ENCODE measurements at places on chromosomes 5 and 9. TPM values are rescaled to one million over a fixed set of nuclear protein-coding genes. Genes with fewer than 3 reads are reported as not detected.

DNA sequence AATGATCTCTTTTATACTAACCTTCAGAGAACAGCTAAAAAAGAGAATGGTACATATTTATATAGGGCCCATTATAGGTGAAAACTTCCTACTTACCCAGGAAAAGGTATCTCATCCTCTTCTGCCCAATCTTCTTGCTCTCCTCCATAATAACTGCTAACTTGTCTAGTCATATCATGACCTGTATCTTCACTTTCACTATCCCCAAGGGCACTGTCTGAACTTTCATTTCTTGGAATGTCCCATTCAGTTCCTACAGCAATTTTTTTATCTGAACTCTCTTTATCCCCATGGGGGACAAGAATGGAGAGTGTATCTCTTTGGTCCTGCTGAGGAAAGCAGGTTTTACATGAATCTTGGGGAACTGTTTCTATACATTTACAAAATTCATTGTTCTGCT lies 36.4 kb upstream of the RAPGEF6 start:
- no peak for DNase-seq

Gene SH3GL2
- 4.0 TPM for polyA plus RNA-seq

GRCh38 chr5:179577286-179577960 lies 27.1 kb downstream of the RUFY1 start:
- no peak for DNase-seq

- no peak for DNase-seq
Observed at GRCh38 chr9:18366184-18366583, 107.8 kb upstream of the ADAMTSL1 start.

DNA sequence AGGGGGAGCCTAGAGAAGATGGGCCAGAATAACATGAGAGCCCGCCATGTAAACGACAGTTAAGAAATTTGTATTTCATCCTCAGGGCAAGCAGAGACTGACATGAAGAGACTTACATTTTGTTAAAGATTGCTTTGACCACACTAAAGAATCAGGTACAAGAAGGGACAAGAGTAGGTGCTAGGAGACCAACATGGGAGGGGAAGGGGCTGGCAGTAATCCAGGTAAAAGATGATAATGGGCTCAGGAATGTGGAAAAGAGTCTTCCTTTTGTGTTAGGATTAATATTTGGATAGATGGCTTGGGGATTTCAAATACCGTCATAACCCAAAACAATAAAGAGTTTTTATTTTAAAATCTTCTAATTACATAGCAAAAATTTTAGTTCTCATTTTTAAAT lies 137.3 kb downstream of the ZNF462 start:
- no peak for DNase-seq

DNA sequence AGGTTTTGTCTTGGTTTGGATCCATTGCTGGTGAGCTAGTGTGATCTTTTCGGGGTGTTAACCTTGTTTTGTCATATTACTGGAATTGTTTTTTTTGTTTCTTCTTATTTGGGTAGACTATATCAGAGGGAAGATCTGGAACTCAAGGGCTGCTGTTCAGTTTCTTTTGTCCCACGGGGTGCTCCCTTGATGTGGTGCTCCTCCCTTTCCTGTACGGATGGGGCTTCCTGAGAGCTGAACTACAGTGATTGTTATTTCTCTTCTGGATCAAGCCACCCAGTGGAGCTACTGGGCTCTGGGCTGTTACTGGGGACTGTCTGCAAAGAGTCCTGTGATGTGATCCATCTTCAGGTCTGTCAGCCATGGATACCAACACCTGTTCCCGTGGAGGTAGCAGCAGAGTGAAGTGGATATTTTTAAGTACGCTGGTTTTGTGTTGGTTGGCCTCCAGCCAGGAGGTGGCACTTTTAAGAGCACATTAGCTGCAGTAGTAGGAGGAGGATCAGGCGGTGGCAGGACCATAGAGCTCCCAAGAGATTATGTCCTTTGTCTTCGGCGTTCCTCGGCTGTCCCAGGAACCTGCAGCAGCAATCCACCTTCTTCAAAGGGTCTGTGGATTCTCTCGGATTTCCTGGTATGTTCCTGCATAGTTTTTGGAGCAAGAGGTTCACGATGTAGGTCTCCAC lies 27.2 kb downstream of the SCAMP1 start:
- no peak for DNase-seq

Gene TAF11L5
- not detected for polyA plus RNA-seq

DNA sequence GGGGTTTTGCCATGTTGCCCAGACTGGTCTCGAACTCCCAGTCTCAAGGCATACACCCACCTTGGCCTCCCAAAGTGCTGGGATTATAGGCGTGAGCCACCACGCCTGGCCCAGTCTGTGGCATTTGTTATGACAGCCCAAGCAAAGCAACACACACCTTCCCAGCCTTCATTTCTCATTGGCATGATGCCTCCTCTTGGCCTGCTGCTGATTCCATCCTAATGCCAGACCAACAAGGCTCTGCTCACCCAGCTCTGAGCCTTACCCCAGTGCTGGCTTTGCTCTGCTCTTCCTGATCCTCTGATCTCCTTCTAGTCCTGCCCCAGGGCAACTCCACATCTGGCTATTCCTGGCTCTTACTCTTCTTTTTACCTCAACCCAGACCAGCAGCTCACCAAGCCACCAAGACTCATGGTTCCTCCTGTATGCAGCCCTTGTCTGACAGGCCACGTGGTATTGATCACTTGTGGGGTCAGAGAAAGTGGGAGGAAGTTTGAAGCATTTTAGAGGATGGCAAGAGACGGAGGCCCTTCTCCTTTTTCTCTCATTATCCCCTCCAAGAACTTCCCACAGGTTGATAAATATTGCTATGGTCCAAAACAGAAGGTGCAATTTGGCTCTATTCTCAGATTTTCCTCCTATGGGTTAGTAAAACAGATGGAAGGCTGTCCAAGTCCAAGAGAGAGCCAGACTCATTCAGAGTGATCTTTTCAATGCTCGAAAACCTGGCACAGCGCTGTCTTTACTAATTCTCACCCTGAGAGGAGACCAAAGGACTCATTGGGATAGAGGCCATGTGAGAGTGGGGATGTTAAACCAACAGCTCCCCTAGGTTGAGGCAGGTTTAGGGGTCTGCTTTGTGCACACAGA lies 958 bp downstream of the CD180 start:
- no peak for DNase-seq

DNA sequence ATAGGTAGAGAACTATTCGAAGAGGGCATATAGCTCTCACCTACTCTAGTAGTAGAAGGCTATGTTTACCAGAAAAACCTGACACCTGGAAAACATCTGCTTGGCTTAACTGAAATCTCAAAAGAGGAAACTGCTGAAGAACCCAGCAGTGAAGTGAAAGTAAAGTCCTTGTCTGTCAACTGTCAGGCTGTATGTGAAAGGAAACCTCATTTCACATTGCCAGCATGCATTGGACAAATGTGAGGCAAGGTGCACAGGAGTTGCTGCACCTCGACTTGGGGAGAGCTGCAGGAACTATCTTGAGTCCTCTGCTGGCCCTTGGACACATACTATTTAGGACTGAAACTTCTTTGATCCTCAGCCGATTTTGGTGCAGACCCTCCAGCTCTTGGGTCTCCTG lies 53.3 kb downstream of the NREP start:
- no peak for DNase-seq

DNA sequence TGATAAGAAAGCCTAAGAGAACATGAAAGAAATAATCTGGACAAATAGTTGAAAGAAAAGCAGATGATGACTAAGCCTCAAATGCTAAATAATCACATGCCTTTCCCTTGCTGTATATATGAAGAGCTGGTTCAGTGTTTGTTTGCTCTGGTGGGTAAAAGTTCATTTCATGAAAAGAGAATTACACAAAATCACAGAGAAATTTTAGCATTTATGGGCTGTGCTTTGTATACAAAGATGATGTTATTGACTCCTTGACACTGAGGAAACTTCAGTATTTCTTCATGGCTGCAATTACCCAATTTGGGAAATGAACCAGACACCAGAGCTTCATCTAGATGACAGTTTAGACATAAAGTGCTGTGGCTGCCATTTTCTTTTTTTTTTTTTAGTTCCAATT lies 527.2 kb downstream of the NR2F1-AS1 start:
- DNase-seq, result no peak

Gene REXO4
- 31.6 TPM for polyA plus RNA-seq

Gene C1QTNF2
- polyA plus RNA-seq, result 1.1 TPM

DNA sequence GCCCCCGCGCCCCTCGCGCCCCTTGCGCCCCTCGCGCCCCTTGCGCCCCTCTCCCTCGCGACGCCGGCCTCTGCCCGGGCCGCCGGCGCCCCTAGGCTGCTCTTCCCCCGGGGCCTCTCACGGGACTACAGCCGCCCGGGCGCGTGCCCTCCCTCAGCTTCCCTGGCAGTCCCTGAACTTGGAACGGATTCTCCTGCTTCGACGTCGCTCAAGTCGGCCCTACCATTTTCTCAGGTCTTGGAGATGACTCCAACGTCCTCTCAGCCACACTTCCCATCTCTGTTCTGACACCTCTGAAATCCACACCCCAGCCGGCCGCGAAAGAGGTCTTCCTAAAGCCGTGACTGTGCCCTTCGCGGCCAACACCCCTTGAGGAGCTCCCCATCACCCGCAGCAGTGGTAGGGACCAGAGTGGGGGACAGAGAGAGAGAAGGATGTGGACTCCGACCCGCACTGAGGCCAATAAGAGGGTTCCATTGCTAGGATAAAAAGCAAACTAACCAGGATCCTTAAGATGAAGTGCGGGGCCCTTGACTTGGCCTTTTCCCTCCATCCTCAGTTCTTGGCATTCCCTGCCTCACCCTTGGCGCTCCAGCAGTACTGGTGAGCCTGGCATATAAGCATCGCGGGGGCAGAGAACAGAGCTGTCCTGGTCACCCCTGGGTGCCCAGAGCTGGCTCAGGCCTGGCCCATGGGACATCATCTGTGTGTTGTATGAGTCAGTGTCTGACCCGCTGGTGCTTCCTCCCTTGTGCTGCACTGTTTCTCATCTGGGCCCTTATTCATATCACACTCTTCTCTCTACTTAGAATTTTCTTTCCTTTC lies 38.6 kb upstream of the GARNL3 start:
- no peak for DNase-seq

GRCh38 chr9:37931592-37931991 lies 27.7 kb upstream of the SLC25A51 start:
- DNase-seq, result no peak

GRCh38 chr5:111737716-111738115 lies 19.3 kb downstream of the NREP start:
- no peak for DNase-seq

DNA sequence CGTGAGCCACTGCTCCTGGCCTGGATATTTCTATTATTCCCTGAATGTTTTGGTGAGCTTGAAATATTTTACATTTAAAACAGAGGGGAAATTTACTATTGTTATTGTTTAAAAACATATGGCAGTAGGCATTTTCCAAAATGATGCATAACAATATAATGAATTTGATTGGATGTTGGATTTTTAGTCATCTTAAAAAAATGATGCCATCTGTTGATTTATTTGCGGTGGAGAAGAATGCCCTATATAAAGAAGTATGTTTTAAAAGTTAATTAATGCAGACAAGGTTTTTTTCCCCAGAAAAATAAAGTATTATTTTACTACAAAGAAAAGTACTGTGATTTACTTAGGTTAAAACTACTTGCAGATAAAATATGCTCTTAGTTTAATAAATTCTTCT lies 33.4 kb upstream of the ARRDC3 start:
- DNase-seq, result no peak

- DNase-seq, result no peak
Observed at GRCh38 chr9:136306211-136307208, 2.6 kb upstream of the CCDC187 start.

Gene ADAMTS12
- 18.0 TPM for polyA plus RNA-seq

- DNase-seq, result no peak
Observed at GRCh38 chr5:37428044-37428443, 48.9 kb downstream of the WDR70 start.

All from renal pelvis (tissue), 12 donors.